ENCODE measurements at places on chromosomes 6 and 20.

GRCh38 chr6:15444081-15444731 lies 198.3 kb downstream of the JARID2 start:
- no peak for DNase-seq

DNA sequence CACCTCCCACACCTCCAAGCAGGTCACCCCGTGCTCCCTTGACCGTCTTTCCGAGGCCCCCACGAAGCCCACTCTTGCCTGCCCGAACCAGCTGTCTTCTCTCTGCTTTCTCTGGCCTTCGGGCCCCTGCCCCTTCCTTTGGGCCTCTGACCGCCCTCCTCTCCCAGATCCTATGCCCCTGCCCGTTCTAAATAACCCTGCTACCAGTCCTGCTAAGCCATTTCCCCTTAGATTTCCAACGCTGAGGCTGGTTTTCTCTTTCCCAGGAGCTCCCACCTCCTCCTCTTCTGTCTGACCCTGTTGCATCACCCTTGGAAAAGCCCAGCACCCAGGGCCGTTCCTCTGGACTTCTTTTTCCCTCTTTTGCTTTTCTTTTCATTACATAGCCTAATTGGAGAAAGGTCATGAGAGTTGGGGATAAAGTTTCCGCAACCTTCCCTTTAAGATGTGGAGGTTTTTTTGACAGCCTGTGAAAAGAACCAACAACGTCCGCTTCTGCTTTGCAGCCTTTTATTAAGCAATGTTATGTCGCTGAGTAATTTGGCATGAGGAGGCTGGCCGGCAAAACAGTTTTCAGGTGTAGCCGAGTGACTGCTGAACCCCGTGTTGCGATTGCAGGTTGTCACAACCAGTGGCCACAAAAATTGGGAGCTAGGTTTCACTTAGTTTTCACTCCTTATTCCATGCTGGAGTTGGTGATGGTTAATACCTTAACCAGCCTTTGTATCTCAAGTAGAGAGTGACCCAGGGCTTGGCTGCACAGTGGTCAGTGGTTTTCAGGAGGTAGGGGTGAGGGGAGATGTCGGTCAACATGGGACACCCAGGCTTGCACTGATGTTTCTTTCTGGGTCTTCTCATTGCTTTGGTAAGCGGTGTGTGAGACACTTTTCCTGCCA lies 970 bp downstream of the BLTP3A start:
- no peak for DNase-seq

DNA sequence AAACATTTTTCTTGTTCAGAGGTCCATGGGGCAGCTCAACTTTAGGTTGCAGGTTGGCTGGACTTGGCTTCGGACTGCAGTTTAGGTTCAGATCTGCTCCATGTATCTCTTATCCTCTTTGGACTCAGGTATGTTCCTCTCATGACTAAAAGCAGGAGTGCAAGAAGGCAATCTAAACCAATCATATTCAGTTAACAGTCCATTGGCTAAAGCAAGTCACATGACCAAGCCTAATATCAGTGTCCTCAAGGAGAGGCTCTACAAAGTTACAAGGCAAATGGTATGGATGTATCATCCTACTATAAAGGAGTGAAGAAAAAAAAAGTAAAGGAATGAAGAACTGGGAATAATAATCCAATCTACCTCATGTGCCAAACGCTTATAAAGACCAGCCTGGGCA lies 2.5 kb upstream of the ACTR5 start:
- DNase-seq = no peak

GRCh38 chr20:3777716-3778629 lies 3.3 kb downstream of the SPEF1 start:
- DNase-seq = no peak

DNA sequence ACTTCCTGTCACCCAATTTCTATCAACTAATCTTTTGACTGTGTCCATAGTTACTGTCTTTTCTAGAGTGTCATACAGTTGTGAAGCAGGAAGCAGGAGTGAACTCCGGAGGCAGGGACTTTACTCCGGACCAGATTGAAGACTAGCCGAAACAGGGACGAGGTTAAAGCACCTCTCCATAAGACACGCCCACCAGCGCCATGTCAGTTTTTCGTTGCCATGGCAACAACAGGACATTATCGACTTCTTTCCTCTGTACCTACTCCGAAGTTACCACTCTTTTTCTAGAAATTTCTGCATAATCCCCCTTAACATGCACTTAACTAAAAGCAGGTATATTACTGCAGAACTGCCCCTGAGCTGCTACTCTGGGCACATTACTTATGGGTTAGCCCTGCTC lies 25.2 kb downstream of the TRIM38 start:
- no peak for DNase-seq

- DNase-seq = no peak
These were observed 21.0 kb downstream of the LATS1 start for GRCh38 chr6:149696901-149697300.

DNA sequence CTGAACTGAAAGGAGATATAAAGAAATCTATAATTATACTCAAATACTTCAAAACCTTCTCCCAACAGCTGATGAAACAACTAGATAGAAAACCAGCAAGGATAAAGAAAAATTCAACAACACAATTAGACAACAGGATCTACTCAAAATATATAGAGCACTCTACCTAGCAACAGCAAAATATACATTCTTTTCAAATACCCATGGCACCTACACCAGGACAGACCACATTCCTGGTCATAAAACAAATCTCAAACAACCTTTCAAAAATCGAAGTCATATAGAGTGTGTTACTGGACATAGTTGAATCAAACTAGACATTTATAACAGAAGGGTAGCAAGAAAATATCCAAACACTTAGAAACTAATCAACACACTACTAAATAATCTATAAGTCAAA lies 43.2 kb downstream of the RNF24 start:
- DNase-seq = no peak

DNA sequence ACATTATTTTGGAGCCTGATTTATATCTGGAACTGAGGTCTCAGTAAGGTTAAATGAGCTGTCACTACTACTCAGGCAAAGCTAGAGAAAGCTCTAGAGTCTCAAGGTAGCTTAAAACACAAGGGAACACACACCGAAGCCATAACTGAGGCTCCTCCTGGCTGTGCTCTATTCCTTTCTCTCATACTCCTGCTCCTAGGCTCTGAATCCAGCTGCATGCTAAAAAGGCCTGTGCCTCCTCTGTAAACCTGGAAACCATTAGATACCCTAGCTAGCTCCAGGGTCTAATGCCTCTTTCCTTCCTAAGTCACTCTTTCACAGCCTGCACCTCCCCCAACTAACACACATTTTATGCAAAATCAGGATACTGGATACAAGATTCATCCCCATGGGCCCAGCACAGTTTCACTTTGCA lies 17.1 kb downstream of the RIPOR2 start:
- no peak for DNase-seq

GRCh38 chr20:24668791-24669190 lies 199.4 kb downstream of the SYNDIG1 start:
- no peak for DNase-seq

- no peak for DNase-seq
These were observed 118.0 kb downstream of the GRM1 start for GRCh38 chr6:146146836-146147235.

GRCh38 chr6:16398587-16398986 lies 160.2 kb downstream of the GMPR start:
- DNase-seq = no peak

- no peak for DNase-seq
These were observed 783.0 kb downstream of the TENT5A start for GRCh38 chr6:80969439-80969838.

DNA sequence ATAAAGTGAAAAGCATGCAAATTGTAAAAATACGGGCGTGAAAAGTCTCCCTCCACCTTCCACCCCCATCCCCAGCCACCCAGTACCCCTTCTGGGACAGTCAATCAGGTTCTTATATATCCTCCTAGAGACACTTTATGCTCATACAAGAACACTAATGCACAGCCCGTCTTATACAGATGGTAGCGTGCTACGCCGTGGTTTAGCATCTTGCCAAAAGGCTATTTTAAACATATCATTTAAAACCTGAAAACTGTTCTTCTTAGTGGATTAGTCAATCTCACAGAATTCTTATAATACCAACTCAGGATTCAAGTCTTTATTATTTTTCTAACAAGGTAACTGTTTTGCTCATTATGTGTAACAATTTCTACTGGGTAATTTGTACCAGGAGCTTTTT lies 57.2 kb upstream of the MRPS10 start:
- no peak for DNase-seq

GRCh38 chr20:22802296-22802695 lies 217.9 kb upstream of the FOXA2 start:
- no peak for DNase-seq

GRCh38 chr20:17083738-17084137 lies 143.1 kb upstream of the PCSK2 start:
- DNase-seq = no peak

- no peak for DNase-seq
These were observed 117.3 kb downstream of the SMLR1 start for GRCh38 chr6:130944486-130944885.

DNA sequence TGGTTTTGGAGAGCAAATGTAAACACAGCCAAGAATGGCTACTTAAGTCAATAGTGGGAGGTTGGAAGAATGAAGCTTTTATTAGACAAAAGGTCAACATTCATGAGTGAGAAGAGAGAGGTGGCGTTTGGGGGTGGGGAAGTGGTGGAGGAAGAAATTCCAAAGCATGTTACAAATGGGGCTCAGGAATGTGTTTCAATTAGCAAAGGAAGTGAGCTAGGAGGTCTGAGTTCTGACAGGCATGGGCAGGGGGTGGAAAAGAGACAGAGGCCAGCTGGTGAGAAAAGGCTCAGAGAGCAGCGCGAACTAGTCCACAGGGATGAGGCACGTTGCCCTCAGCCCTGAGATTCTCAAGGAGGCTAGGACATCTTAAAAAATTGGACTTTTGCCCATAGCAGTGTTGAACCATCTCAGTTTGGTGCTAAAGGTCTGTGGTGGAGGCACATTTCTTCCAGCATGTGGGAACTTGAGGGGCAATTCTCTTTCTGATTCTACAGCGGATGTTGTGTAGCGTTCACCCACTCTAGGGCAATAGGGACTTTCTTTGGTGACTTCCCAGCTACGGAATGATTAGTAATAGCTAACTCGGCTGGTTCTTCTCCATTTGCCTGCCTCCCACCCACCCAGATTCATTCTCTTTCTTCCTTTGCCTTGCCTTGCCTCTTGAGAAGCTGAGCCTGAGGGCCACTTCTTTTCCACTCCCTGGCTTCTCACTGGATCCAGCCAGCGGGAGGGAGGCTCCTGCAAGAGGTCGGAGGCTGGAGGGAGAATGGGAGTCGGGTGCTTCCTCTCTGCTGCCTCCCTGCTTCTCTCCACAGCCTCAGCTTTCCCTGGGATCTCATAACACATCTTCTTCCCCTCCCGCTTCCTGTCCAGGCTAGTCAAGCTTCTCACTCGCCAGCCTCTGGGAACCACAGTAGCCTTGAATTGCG lies 45.1 kb upstream of the NEDD9 start:
- no peak for DNase-seq

- no peak for DNase-seq
These were observed 4.0 kb downstream of the CD40 start for GRCh38 chr20:46122071-46122470.

GRCh38 chr6:170346649-170347048 lies 40.1 kb downstream of the FAM120B start:
- DNase-seq = no peak

DNA sequence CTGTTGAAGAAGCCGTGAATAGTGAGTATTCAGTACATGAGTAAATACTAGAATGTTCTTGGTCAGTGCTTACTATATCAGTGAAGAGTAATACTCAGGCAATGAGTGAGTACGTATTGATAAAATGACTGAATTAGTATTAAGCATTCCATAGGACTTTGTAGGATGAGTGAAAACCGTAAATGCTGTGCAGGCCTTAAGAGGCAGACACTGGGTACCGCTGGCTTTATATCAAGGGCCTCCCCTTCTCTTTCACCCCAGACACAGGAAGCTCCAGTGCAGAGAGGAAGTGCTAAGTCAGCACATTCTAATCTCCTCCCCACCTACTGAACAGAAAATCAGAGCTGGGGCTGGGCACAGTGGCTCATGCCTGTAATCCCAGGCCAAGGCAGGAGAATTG lies 24.2 kb downstream of the POFUT1 start:
- no peak for DNase-seq

DNA sequence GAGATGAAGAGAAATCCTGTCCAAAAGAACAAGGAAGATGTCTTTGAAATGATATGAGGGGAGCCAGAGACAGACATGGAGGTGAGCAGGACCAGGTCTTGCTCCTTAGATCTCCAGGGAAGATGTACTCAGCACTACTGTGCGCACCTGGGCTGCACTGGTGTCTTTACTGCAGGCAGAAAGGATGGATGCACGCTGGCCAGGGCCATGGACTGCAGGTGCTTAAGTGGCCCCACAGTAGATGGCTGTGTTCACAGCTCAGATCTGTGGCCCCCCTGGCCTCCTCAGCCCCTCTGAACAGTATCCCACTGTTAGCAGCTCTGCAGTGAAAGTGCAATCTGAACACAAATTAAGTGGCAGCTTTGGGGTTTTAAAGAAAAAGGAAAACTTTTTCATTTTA lies 343.0 kb downstream of the NRN1 start:
- no peak for DNase-seq

- no peak for DNase-seq
These were observed 61.0 kb upstream of the CCDC167 start for GRCh38 chr6:37560737-37561103.

- DNase-seq = no peak
These were observed 67.4 kb upstream of the TOP1 start for GRCh38 chr20:40961176-40961575.
